ENCODE measurements at places on chromosomes 6 and 20.

DNA sequence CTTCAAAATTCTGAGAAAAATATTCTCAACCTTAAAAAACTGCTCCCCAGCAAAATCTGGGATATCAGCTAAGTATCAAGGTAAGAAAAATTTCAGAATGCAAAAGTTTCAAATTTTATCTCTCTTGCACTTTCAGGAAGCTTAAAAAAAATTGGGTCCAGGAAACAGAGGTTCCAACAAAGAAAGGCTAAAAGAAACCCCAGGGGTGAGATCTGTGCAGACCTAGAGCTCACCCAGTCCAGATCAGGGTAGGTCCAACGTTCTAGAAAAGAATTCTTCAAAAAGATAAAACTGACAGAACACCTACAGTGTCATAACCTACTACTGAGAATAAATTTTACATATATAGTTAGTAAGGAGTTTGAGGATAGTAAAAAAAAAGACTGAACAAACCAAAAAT, 23.5 kb downstream of the ILRUN start:
- DNase-seq = no peak
- H3K36me3 ChIP-seq = peaks cover 11% of the 10 kb centered on the region
- no peaks in the 10 kb centered on the region for H3K27me3 ChIP-seq
- peaks cover 50% of the 10 kb centered on the region for H3K4me1 ChIP-seq
- peak overlapping the region; percentile 82 for H3K4me3 ChIP-seq
- peak overlapping the region; percentile 98 for H3K27ac ChIP-seq

DNA sequence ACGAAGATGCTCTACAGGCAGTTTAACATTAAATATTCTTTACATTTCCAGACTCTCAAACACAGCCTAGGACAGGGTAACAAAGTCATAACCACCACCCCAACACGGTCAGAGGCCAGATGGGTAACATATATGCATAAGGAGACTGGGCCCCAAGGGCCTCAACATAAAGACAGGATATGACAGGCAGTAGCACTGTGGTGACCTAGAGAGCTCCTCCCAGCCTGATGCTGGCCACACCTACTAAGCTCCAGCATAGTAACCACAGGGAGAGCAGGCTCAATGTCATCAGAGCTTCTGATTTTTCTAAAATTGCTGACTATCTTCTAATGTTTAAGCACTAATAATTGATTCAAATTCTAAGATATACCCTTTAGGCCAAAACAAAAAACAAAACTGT, 21.7 kb downstream of the SMLR1 start:
- peak overlapping the region; percentile 32 for H3K27ac ChIP-seq
- H3K36me3 ChIP-seq = no peaks in the 10 kb centered on the region
- peaks cover 10% of the 10 kb centered on the region for H3K4me1 ChIP-seq
- DNase-seq = peak; percentile 29
- no peaks in the 10 kb centered on the region for H3K27me3 ChIP-seq
- H3K4me3 ChIP-seq = no peak overlapping the region

GRCh38 chr6:161367472-161367871, 93.6 kb upstream of the AGPAT4 start:
- no peaks in the 10 kb centered on the region for H3K27me3 ChIP-seq
- H3K4me1 ChIP-seq = no peaks in the 10 kb centered on the region
- no peak overlapping the region for H3K4me3 ChIP-seq
- H3K36me3 ChIP-seq = no peaks in the 10 kb centered on the region
- H3K27ac ChIP-seq = no peak overlapping the region

DNA sequence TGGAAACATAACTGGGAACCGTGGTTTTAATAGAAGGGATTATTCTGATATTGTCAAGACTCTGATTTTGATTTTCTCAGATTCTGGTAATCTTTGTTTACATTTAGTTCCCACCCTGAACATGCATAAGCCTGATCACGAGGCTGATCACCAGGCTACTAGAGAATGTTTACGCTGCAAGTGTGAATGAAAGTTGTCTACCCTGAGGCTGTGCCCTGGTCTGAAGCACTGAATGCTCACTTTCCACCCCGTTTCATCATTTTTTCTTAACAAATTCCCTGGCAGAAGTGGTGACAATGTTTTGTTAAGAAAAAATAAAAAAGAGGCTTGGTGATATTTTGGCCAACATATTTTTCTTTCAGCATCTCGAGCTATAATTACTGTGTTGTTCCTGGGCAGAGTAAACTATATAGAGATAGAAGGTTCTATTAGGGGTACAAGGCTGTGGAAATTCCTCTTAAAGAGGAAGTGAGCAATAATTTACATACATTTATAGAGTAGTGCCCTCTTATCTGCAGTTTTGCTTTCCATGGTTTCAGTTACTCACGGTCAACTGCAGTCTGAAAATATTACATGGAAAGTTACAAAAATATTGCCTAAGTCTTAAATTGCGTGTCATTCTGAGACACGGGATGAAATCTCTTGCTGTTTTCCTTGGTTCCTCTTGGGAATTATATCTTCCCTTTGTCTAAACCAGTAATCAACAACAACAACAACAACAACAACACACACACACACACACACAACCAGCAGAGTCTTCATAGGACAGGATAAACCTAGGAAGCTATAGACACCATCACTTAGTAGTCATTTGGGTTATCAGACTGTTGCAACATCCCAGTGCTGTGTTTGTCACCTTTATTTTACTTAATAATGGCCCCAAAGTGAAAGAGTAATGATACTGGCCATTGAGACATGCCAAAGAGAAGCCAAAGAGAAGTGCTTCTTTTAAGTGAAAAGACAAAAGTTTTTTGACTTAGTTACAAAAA, 566.6 kb upstream of the CITED2 start:
- H3K4me3 ChIP-seq = no peak overlapping the region
- H3K4me1 ChIP-seq = no peaks in the 10 kb centered on the region
- H3K27ac ChIP-seq = no peak overlapping the region

GRCh38 chr20:52869276-52869675, 102.9 kb upstream of the TSHZ2 start:
- no peaks in the 10 kb centered on the region for H3K4me1 ChIP-seq
- no peaks in the 10 kb centered on the region for H3K36me3 ChIP-seq
- no peak for DNase-seq
- H3K4me3 ChIP-seq = no peak overlapping the region
- no peak overlapping the region for H3K27ac ChIP-seq
- no peaks in the 10 kb centered on the region for H3K27me3 ChIP-seq

- peaks cover 8% of the 10 kb centered on the region for H3K4me1 ChIP-seq
- no peak overlapping the region for H3K4me3 ChIP-seq
These were observed 27.5 kb downstream of the SASH1 start for GRCh38 chr6:148370176-148370575.

GRCh38 chr6:142187209-142187608, 40.1 kb downstream of the VTA1 start:
- H3K4me1 ChIP-seq = peaks cover 7% of the 10 kb centered on the region
- DNase-seq = no peak
- H3K27ac ChIP-seq = no peak overlapping the region
- no peaks in the 10 kb centered on the region for H3K27me3 ChIP-seq
- H3K36me3 ChIP-seq = peaks cover 10% of the 10 kb centered on the region
- H3K4me3 ChIP-seq = no peak overlapping the region

- H3K27ac ChIP-seq = no peak overlapping the region
- no peaks in the 10 kb centered on the region for H3K4me1 ChIP-seq
- DNase-seq = no peak
These were observed 114.6 kb upstream of the HTR1E start for GRCh38 chr6:86822747-86823146.

DNA sequence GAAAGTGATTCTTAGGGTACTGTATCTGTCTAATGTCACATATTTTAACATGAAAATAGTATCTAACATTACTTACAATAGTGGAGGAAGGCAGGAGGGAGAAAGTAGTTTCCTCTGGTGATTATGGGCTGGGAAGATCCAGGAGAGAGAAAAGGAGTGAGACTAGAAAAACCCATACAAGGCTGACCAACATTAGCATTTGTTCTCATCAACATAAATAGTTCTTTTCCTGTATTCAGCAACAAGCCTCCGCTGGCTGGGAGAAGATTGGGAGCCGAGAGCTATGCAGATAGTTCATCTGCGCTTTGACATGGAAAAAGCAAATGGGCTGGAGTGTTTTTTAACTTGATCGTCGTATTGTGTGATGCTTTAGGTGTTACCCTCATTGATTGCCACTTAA, 239.4 kb downstream of the PHACTR1 start:
- H3K4me1 ChIP-seq = peaks cover 12% of the 10 kb centered on the region
- no peak overlapping the region for H3K27ac ChIP-seq
- DNase-seq = no peak
- H3K36me3 ChIP-seq = no peaks in the 10 kb centered on the region

- peak overlapping the region; percentile 50 for H3K4me3 ChIP-seq
- no peak for DNase-seq
- peaks cover 17% of the 10 kb centered on the region for H3K4me1 ChIP-seq
- H3K27me3 ChIP-seq = peaks cover 7% of the 10 kb centered on the region
- no peak overlapping the region for H3K27ac ChIP-seq
- H3K36me3 ChIP-seq = no peaks in the 10 kb centered on the region
These were observed 766 bp downstream of the PRICKLE4 start for GRCh38 chr6:41781366-41781730.

- no peak overlapping the region for H3K4me3 ChIP-seq
- no peak for DNase-seq
- H3K4me1 ChIP-seq = no peaks in the 10 kb centered on the region
- H3K36me3 ChIP-seq = no peaks in the 10 kb centered on the region
These were observed 95.7 kb downstream of the LYRM2 start for GRCh38 chr6:89542866-89543265.

DNA sequence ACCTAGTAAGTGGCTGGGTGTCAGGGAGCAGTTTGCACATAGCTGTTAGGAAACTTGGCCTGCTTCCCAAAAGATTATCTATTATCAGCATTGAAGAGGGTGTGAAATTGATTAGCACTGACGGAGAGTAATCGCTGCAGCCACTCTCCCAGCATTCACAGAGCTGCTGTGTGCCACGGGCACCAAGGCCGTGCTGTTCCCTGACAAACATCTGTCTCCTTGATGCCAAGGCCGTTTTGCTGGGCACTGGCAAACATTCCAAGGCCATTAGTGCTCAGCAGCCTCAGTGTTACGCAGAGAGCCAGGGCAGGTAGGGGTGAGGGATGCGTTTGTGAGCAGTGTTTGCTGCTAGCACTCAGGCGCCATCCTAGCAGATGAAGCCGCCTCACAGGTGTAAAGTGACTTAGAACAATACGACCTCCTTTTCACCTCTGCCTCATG, 57.7 kb upstream of the VSTM2L start:
- no peak overlapping the region for H3K4me3 ChIP-seq
- DNase-seq = no peak
- H3K27ac ChIP-seq = no peak overlapping the region
- no peaks in the 10 kb centered on the region for H3K27me3 ChIP-seq
- no peaks in the 10 kb centered on the region for H3K4me1 ChIP-seq

DNA sequence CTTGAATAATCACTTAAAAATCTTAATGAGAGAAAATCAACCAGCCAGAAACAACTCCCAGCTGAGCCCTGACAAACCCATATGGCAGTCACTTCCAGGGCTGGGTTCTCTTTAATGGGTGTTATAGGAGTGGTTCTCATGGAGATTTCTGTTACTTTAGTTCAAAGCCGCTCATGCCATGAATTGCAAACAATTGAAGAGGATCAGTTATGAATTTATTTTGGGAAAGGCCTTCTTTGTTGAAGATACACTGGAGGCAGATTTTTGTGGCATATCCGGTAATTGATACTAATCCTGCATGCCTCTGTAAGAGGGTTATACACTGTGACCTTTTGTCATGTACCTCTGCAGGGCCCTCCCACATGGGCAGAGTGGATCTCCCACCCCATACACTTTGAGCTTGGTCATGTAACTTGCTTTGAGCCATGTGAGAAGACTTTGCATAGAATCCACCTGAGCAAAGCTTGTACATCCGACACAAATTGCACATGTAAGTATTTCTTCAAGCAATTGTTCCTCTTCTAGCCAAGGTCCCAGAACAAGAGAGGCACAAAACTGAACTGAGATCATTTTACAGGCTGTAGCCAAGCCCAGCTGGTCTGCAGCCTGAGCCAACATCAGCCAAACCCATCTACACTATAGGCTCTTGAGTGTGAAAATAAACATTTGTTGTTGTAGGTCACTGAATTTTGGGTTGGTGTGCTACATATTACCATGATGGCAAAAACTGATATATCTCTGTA, 492.3 kb downstream of the PREX1 start:
- H3K36me3 ChIP-seq = no peaks in the 10 kb centered on the region
- H3K4me1 ChIP-seq = peaks cover 4% of the 10 kb centered on the region
- H3K4me3 ChIP-seq = no peak overlapping the region
- H3K27me3 ChIP-seq = peaks cover 28% of the 10 kb centered on the region
- DNase-seq = no peak

DNA sequence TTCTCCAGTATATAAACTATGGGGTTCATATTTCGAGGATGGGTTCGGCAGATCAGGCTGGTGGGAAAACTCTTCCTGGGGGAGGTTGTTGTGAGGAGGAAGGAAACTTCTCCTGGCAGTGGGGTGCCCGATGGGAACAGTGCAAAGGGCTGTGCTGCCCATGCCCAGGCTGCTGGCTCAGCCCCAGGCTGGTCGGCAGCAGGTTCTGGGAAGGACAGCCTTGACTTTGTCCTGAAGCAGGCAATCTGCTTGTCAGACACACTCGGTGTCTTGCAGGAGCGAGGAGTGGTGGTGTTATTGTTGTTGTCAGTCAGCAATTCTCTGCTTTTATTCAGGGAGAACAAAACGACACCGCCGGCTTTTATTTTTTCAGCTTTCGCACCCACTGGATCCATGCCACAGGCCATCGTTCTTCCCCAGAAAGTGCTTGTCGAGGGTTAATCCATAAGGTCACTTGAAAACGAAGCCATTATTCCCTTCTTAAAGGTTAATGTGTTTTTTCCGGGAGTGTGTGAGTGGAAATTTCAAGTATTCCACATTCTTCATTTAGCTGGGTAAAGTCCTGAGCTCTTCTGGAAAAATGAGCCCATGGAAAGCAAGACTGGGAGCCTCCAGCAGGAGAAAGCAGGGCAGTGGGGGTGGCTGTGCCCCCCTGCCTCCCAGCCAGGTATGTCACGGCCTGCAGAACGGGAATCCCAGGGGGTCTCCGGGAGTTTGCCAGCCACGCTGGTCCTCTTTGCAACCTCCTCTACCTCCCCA, 57.0 kb upstream of the STX16 start:
- no peaks in the 10 kb centered on the region for H3K36me3 ChIP-seq
- H3K4me1 ChIP-seq = no peaks in the 10 kb centered on the region
- DNase-seq = no peak
- peaks cover 6% of the 10 kb centered on the region for H3K27me3 ChIP-seq
- H3K27ac ChIP-seq = no peak overlapping the region

- H3K27ac ChIP-seq = no peak overlapping the region
- DNase-seq = peak; percentile 14
- H3K27me3 ChIP-seq = peaks cover 32% of the 10 kb centered on the region
- peaks cover 8% of the 10 kb centered on the region for H3K4me1 ChIP-seq
These were observed 1.1 kb upstream of the OPN5 start for GRCh38 chr6:47780510-47781356.

GRCh38 chr6:31094389-31094881, 17.9 kb downstream of the C6orf15 start:
- H3K27ac ChIP-seq = peak overlapping the region; percentile 52
- H3K4me3 ChIP-seq = no peak overlapping the region
- H3K4me1 ChIP-seq = peaks cover 15% of the 10 kb centered on the region
- no peak for DNase-seq
- H3K27me3 ChIP-seq = peaks cover 9% of the 10 kb centered on the region
- H3K36me3 ChIP-seq = no peaks in the 10 kb centered on the region

DNA sequence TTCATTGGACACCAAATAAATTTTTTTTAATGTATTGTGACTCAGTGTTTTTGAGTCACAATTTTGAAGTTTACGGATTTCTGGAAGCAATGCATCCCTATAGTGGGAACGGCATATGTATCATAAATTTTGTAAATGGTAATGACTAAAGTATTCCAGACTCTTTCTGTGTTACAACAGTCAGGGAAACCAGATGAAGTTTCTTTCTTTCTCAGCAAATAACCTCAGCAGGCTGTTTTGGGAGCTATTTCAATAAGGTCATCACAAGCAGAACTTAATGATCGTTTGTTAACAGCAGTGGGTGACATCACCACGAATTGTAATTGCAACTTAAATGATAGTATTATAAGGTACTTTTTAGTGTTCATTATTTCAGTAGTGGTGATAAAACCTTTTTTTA, 52.0 kb downstream of the HIVEP1 start:
- DNase-seq = no peak
- H3K27ac ChIP-seq = no peak overlapping the region
- peaks cover 48% of the 10 kb centered on the region for H3K4me1 ChIP-seq

All from T-helper 2 cell treated with Interferon-gamma antibody and Interleukin-4, amounts not matched to agents 5 μg/mL and 100 μg/mL, for 36 hours (primary cell).